ENCODE measurements at places on chromosomes 4 and X.

GRCh38 chr4:60611762-60612496, 588.2 kb upstream of the ADGRL3 start:
- no peak for DNase-seq

- DNase-seq = peak; percentile 100
Measured at GRCh38 chr4:176270669-176271068, 1.6 kb upstream of the ASB5 start.

GRCh38 chr4:37659696-37660095, 26.5 kb downstream of the RELL1 start:
- DNase-seq = no peak

DNA sequence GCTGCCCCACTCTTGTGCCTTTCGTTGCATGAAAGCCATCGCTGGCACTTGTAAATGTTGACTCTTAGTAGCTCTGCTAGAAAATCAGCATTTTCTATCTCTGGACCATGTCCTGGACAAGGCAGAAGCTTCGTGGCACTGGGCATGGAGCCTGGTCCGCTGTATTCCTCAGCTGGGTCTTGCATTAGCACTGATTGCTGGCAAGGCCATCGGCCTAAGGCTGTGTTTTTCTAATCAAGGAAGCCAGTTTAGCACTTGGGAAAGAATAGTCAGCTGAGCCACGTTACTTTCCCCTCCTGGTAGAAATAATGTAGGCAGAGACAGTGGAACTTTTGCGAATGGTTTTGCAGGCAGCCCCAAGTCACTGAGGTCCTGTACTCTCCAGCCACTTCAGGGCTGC, 180.2 kb upstream of the EOLA2 start:
- DNase-seq = no peak

DNA sequence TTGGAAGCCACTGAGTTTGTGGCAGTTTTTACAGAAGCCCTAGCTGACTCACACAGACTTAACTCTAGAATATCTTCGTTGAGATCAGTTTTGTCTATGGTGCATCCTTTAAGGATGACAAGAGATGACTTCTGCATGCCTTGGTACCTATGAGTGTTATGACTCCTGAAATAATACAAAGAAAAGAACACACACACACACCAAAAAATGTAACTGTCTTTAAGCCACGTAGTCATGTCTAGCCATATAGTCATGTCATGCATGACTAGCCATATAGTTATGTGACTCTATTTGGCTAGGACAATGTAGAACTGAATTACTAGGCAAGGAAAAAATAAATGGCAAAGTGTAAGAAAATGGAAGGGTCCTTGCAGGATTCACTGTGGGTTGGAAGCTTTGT, 447.8 kb downstream of the NLGN4X start:
- DNase-seq = no peak

DNA sequence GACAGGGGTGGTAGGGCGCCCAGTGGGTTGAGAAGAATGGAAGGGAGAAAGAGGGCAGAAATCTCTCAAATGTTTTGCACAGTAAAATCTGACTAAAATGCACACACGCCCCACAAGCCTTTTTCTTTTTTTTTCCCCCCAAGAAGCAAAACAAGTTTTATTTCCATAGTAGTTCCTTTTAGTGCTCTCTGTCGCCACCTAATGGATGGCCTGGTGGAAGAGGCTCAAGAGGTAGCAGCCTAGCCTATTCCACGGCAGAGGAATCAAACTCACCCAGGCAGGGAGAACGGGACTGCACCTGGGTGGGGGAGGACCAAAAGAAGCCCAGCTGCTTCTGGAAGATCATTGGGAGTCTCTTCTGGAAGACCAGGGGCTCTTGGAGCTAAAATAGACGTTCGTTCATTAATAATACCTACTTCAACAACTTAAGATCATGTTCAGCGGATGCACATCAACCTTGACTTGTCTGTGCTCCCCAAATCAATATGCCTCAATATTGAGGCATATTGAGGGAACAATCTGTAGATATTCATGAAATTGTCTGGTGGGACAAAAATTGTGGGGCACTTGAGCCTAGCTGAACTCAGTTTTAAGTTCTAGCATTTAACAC, 31.6 kb upstream of the IRAK1 start:
- DNase-seq = peak; percentile 64

DNA sequence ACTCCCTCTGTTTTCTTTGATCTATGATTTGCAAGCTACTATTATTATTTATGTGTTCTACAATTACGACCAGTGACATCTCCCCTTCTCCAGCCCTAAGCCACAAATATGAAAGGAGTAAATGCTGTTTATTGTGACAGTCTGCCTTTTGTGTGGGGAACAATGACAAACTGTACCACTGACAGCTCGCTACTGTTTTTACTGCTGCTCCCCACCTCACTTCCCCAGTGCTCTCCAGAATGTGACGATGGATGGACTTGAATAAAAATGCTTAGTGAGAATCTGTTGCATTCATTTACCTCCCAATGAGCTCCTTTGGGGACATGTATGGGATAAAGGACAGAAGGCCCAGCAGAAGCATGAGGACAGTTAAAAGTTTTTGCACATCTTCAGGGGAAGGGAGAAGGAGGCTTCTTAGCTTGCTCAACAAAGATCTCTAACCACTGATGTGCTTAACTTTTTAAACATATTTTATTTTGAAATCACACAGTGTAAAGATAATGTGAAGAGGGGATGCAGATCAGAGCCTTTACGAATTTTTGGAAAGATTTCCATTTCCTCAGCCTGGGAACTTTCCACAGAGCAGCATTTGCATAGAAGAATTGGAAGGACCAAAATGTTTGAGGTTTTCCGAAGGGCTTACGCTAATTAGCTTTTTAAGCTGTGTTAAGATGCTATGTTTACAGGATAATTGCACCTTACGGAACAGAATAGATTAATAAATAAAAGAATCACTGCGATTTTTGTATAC, 485.1 kb upstream of the TENM3 start:
- no peak for DNase-seq

DNA sequence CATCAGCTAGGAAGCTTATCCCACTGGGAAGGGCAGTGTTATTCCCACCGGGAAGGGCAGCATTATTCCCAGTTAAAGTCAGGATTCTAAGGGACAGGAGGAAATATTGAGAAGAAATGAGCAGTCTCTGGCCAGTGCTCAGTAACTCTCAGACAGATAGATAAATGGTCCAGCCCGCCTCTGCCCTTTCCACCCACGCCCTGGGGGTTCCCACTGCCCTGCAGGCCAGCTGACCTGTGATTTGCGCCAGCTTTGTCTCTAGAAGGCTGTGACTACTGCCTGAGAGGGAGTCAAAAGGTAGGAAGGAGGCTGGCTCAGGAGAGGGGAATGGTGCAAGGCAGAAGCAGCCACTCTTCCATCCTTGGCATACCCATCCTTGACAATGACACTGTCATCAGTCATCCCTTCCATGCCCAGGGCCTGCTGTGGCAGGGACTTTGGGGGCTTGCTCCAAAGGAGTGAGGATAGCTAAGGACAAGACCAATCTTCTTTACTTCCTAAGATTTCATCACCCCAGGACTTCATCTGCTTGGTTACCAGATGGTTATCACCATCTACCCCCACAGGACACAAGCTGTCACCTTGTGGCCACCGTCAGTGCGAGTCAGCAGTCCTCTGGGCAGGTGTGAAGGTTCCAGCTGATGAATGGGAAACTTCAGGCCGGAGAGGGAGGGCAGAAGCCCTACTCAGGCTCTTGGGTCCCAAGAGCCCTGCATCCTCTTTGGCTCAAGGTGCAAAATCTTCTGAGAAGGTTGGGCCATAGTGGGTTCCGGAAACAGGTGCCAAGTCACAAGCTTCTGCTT, 49.5 kb downstream of the SEPSECS start:
- no peak for DNase-seq

- DNase-seq = no peak
Measured at GRCh38 chrX:152479525-152479924, 28.4 kb upstream of the GABRA3 start.

- DNase-seq = no peak
Measured at GRCh38 chr4:155473420-155474095, 96.8 kb upstream of the MAP9 start.

DNA sequence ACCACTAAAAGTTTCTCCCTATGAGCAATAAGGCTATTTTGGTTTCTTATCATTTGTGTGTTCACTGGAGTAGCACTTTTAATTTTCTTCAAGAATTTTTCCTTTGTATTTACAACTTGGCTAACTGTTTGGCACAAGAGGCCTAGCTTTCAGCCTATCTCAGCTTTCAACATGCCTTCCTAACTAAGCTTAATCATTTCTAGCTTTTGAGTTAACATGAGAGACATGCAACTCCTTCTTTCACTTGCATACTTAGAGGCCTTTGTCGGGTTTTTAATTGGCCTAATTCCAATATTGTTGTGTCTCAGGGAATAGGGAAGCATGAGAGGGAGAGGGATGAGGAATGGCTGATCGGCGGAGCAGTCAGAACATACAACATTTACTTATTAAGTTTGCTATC, 349.8 kb downstream of the OPHN1 start:
- peak; percentile 69 for DNase-seq

DNA sequence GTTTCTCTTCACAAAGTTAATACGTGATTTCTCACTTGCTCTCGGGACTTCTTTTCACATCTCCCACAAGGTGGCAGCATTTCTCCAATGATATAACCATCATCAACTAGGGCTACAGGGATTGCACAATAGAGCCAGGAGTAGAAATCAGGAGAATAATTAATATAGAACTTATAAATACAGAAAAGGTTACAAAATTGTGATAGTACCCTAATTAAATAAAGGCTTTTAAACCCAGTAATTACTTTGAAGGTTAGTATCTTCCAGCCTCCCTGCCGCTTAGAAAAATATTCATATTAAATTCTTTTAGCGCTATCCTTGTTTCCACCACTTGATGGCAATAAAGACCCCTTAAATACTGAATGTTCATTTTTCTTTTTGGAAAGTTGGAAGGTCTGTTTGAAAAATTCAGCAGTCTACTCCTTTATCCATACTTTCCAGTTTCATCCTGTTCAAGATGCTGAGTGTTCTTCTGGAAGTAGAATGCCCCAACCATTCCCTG, 65.8 kb downstream of the RASGEF1B start:
- DNase-seq = peak; percentile 81

- DNase-seq = no peak
Measured at GRCh38 chr4:177287255-177287654, 22.4 kb upstream of the NEIL3 start.

- peak; percentile 24 for DNase-seq
Measured at GRCh38 chrX:28205905-28206304, 224.7 kb upstream of the DCAF8L1 start.

DNA sequence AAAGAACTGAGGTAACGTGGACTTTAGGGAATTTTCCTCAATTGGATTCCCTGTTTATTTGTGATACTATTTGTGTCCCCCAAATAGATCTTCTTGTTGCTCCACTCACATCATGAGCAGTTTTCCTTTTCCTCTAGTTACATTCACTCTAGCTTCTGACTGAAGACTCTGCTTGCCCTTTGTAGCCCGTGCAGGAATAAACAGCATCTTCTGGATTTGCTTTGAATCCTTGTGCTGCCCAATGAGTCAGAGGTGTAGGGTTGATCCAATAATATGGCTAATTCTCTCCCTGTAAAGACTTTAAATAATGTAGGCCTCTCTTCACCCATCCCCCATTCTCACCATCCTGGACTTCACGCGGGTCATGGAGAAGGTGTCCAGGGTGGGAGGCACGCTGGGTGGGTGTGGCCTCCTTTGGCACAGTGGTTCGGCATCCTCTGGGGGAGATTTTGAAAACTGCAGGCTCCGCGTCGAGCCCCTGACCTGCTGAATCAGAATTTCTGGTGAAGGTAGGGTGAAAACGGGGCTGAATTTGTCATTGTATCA, 9.0 kb downstream of the HAND2 start:
- DNase-seq = no peak

DNA sequence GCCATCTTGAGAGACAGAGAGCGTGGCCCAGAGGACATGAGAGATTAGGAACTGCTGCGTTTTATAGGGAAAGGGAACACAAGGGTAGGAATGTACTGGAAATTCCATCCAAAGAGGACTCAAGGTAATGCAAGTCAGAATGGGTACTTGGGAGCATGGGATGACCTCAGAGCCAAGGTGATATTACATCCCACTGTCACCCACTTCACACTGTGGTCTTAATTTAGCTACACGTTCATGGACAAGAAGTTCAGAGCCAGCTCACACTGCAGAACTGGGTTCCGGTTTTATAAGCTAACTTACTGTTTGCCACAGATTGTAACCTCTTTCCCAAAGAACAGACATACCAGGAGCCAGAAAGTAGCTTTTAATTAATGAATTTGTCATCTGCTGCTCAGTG, 244.7 kb downstream of the CBR4 start:
- no peak for DNase-seq

GRCh38 chr4:145935253-145936141, 3.1 kb downstream of the ZNF827 start:
- DNase-seq = peak; percentile 11

DNA sequence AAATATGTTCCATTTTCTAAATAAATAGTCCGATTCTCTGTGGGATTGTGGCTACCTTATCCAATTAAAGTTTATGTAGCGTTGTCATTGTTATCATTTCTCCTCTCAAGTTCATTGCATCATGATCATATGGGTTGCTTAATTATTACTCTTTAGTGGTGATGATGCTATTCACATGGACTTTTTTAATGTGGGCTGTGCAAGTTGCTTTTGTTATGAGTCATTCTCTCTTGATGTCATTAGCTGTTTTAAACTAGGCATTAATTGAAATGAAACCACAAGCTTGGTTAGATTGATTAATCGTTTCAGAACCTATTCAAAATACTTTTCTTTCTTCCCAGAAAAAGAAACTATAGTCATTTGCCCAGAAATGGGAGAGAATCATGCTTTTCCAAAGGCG, 38.2 kb downstream of the NHS start:
- peak; percentile 91 for DNase-seq

- no peak for DNase-seq
Measured at GRCh38 chr4:173526027-173526482, 4.0 kb downstream of the HAND2 start.

- no peak for DNase-seq
Measured at GRCh38 chrX:9890681-9891091, 76.5 kb upstream of the CLDN34 start.

All from kidney tubule cell (primary cell).